ENCODE measurements at places on chromosomes 3 and 15.

GRCh38 chr15:49290191-49290590 lies 120.1 kb downstream of the GALK2 start:
- DNase-seq, result no peak

- peak; percentile 78 for DNase-seq
These were observed 8.3 kb downstream of the PSTPIP1 start for GRCh38 chr15:77002954-77003912.

GRCh38 chr3:113283306-113283705 lies 71.9 kb downstream of the BOC start:
- DNase-seq, result no peak

- peak; percentile 0 for DNase-seq
These were observed 140.1 kb downstream of the ADAMTS17 start for GRCh38 chr15:100201376-100202280.

GRCh38 chr15:80999623-81000036 lies 1.1 kb upstream of the TLNRD1 start:
- DNase-seq, result peak; percentile 70

DNA sequence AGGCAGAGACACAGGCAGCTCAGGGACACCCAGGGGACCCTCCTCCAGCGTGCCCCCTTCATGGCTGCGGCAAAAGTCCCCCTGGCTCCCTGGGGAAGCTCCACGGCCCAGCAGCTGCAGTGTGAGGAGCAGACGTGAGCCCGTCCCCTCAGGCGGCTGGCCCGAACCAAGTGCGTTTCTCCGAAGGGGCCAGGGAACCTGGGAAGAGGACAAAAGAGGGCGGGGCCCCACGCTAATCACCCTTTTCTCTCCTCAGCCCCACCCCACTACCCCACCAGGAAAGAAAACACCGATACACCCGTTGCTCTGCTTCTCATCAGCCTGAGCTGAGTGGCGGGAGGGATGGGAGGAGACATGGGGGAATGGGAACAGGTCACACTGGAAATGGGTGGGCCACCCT lies at the start of gene MUC4:
Gene MUC4, minus strand, starts transcription at position 174 of the 400 bp plus-strand sequence. Its CDS starts 112 bp downstream, at position 62.
- no peak for DNase-seq

DNA sequence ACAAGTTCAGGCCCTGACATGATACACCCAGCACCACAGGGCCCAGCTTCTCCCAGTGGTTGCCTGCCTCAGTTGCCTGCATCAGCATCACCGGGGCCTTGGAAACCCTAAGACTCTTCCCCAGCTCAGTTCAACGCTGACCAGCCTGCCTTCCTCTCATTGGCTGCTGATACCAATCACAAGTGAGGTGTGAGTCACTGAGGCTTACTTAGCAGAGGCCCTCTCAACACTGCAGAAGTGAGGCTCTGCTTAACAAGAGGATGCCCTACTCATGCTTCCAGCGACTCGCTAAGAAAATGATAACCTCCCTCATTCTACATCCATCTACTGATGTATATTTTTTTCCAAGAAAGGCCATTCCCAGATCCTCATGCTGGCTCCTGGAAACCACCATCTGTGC lies 151.9 kb downstream of the ADAMTS17 start:
- DNase-seq, result no peak

DNA sequence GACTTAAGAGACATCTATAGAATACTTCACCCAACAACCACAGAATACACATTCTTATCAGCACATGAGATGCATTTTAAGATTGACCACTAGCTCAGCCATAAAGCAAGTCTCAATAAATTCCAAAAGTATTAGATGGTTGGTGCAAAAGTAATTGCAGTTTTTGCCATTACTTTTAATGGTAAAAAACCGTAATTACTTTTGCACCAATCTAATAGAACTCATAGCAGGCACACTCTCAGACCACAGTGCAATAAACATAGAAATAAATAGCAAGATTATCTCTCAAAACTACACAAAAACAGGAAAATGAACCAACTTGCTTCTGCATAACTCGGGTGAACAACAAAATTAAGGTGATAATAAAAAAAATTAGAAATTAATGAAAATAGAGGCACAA lies 33.7 kb upstream of the PPM1L start:
- DNase-seq, result no peak

GRCh38 chr3:49616491-49616941 lies 57.6 kb upstream of the APEH start:
- no peak for DNase-seq

DNA sequence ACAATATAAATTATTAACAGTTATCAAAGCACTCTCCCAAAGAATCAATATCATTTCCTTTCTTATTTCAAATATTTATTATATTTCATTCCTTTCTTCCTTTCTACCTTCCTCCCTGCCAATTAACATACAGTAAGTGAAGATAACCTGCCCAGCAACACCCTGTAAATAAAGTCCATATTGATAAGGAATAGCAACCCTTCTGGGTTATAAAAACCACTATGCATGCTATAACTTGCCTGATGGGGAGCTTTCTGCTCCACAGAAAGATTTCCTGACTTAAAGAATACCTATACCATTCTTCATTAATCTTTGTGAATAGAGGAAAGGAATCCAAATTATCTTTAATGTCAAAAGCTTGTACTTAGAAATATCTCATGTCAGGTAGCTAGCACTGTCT lies 166.5 kb downstream of the ISL2 start:
- DNase-seq, result no peak

All from CD4-positive, alpha-beta T cell treated with Interleukin-17A for 1 hour (primary cell).